IPS-NIHi11 (cell line): ENCODE measurements at places on chromosomes 7 and 10.

DNA sequence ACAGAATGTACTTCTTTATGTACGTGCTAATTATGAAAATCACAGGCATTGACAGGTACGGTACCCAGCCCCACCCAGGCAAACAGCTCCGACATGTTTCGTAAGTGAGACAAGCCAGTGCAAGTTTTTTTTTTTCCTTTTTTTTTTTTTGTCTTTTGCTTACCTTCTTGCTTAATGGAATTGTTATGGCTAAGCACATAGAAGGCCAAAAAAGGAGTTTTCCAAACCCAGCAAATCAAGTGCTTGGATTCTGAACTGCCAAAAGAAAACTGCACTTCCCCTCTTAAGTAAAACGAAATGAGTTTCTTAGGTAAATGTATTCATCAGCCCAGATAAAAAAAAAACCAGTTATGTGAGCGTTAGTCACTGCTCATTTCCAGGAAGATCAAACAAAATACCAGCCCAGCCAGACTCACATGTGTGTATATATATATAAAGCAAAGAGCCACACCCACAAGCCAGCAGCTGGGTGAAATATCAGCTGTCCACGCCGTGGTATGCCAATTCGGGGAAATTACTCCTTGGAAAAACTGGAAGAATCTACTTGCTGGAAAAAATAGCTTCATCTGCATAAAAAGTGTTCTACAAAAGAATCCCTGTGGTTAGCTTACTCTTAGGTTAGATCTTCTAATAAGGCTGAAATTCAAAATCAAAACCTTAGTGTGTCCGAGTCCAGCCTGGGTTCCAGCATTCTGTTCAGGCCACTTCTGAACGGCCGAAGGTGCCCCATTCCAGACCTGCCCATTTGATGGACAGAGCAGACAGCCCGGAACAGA, 8.0 kb downstream of the KLF6 start:
- DNase-seq, result no peak

- DNase-seq, result peak; percentile 82
Observed at GRCh38 chr10:101067356-101068083, 5.7 kb downstream of the KAZALD1 start.

DNA sequence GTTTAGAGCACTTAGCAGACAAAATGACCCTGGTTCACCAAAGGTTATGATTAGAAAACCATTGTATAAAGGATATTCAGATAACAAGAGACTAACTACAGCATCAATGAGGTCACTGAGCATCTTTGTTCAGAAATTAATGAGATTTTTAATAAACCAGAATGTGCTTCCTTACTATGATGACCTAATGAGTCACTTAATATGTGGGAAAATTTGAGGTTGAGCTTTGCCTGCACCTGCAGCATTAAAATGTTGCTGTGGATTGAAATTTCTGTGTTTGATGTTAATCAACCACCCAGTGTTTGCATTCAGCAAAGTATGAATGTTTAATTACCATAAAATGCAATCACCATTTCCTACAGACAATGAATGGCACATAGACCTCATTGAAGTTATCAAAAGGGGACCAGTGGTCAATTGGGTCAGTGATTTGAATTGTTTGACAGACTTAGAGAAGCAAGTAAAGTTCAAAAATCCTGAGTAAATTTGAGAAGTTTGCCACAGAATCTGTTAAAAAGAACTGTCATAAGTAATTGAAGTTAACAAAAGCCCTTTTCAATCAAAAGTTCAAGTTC, 45.8 kb downstream of the EXOC6 start:
- no peak for DNase-seq

- DNase-seq, result no peak
Observed at GRCh38 chr10:71214641-71215559, 2.5 kb downstream of the UNC5B start.

DNA sequence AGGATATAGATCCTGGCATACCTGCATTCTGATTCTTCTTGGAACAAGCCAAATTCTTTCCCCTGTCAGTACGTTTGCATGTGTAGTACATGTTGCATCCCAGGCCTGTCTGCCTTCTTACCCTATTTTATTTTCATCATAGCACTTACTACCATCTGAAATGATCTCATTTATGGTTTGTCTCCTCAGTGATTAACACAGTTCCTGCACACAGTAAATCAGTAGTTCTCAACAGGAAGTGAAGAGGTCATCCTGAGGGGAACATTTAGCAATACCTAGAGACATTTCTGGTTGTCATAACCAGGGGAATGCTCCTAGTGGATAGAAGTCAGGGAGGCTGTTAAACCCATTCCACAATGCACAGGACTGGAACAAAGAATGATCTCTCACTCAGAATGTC, 38.2 kb upstream of the SLC26A4 start:
- DNase-seq, result no peak

DNA sequence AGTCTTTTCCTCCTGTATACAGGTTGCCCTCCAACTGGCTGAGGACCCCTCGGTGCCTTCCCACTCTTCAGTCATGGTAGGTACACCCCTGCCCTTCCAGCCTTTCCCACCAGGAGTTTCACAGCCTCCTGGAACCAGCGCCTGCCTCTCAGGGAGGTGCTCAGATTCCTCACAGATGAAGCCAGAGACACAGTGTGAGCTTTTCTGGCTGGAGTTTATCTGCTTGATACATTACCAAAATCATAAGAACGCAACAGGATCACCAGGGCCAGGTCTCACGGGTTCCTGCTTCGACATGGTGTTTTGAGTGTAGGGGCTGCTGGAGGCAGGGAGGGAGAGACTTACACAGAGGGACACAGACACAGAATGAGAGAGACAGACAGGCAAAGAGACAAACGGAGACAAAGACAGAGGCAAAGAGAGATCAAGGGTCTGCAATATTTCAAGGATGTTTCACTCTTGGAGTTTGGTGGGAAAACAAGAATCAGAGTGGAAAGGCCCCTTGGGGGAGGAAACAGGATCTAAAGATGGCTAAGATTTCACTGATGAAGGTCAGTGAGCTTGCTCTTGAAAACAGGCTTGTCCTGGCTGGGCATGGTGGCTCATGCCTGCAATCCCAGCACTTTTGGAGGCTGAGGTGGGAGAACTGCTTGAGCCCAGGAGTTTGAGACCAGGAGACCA, 6.5 kb upstream of the INMT start:
- no peak for DNase-seq

GRCh38 chr10:128050936-128051335, 75.3 kb downstream of the MKI67 start:
- no peak for DNase-seq

DNA sequence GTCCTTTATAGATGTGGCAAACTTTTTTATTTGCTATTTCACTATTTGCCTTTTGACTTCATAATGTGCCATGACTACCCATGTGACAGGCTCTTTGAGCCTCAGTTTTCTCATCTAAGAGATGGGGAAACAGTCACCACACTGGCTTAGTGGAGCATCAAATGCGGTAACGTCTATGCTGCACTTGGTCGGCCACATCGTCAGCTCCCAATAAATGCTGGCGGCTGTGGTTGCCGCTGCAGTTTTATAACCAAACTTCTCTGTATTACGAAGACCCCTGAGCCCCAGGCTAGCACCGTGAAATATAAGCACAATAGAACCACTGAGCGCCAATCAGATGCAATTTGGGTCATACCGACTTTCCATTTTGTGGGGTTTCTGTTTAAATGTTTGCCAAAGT, 56.2 kb downstream of the PARP12 start:
- no peak for DNase-seq

DNA sequence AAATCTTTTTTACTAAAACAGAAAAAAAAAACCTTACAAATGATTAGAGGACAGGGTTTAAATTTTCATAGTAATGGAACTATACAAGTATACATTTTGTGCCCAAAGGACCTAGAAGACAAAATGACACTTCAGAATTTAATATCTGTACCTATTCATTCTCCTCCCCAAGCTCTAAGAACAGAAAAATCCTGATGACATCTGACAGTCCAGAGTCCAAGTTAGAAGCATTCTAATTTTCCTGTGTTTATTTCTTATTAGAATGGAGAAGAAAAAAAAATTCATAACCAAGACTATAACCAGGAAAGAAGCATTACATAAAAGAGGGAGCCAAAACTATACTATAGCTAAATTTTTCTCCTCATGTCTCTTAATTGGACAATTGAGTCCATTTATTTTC, 138.9 kb upstream of the SLC13A1 start:
- no peak for DNase-seq

DNA sequence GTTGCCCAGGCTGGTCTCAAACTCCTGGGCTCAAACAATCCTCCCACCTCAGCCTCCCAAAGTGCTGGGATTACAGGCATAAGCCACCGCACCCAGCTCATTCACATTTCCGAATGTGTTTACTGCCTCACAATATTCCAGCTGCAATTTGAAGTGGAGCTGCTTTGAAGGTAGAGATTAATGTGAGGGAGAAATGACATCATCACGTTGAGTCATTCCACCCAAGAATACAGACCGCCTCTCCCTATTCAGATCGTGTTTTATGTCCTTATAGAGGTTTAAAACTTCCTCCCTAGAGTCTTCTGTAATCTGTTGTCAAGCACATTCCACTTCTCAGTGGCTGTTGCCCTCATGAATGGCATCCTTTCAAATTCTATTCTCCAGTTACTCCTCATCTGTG, 100.4 kb upstream of the PDGFA start:
- DNase-seq, result no peak

- DNase-seq, result no peak
Observed at GRCh38 chr7:120404042-120404441, 131.1 kb downstream of the KCND2 start.

DNA sequence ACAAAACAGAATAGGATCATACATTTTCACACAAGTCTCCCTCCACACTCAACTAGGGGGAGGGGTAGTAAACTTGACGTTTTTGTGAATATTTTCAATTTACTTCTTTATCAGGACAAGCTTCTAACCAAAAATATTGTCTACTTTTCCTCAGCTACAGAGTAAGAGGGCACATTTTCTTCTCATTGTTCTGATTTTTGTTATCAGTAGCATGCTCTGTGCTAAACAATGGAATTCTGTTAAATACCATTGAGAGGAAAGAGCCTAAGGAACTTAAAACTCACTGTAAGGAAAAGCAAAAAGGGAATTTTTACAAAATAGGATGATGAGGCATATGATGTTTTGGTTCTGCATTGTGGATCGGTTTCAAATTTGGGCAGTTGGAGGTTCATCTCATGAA, 41.2 kb downstream of the ANLN start:
- no peak for DNase-seq

DNA sequence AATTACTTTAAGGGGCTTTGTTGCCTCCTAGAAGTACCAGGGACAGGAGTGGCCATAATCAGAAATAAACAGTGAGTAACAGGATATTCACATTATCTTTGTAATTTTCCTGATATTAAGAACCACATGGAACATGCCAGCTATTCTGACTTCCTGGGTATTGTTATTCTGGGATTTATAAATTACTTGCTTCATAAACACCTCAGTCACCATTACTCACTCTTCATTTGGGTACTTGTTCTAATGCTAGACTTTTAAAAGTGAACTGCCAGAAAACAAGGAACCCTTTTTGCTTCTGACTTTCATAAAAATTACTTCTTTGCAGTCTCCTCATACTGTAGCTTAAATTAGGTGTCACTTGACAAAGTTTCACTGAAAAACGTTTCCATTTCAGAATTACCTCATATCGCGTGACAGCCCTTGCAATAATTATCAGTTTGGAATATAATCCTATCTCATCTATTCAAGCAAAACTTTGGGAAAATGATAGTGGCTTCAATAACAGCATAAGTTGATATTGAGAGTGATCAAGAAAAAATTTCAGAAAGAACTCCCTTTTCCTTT, 29.8 kb downstream of the CABCOCO1 start:
- no peak for DNase-seq

DNA sequence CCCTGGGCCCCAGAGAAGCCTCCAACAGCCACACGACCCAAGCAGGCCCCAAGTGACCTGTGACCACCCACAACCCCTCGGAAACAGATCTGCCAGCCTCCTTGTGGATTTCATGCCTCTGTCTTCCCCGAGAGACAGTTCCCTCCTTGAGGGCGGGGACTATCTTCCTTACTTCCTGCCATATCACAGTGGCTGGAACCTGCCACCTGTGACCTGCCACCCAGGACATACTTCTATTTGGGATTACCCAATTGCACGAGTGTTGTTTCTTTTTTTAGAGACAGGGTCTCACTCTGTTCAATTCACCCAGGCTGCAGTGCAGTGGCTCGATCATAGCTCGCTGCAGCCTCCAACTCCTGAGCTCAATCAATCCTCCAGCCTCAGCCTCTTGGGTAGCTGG, 25.9 kb downstream of the TNRC18 start:
- DNase-seq, result peak; percentile 10

- no peak for DNase-seq
Observed at GRCh38 chr7:99109108-99110051, 34.5 kb downstream of the SMURF1 start.

DNA sequence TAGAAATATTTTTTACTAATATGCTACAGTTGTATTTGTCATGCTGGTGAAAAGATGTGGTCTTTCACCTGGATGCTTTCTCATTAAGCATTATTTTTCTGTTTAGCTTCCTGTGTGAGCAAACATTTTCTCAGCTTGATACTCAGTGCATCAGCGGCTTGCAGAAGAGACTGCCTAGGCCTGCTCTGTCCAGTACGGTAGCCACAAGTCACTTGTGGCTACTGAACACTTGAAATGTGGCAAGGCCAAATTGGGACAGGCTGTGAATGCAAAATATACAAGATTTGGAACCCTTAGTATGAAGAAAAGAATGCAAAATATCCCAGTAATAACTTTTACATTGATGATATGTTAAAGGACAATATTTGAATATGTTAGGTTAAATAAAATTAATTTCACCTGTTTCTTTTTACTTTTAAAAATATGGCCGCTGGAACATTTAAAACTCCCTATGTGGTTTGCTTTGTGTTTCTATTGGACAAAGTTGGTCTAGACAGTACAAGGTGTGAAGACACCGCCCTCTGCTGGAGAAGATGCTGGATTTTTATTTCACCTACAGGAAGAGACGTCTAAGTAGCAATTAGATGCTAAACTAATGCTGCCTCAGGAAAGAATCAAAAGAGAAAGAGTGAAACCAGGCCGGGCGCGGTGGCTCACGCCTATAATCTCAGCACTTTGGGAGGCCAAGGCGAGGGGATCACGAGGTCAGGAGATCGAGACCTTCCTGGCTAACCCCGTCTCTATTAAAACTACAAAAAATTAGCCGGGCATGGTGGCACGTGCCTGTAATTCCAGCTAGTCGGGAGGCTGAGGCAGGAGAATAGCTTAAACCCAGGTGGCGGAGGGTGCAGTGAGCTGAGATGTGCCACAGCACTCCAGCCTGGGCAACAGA, 5.3 kb downstream of the SRGN start:
- DNase-seq, result peak; percentile 68

GRCh38 chr10:132805599-132805998, 19.7 kb upstream of the NKX6-2 start:
- no peak for DNase-seq
